ENCODE measurements at places on chromosomes 1 and 21.

GRCh38 chr1:9909234-9910046, 629 bp downstream of the CTNNBIP1 start:
- peak; percentile 36 for DNase-seq

DNA sequence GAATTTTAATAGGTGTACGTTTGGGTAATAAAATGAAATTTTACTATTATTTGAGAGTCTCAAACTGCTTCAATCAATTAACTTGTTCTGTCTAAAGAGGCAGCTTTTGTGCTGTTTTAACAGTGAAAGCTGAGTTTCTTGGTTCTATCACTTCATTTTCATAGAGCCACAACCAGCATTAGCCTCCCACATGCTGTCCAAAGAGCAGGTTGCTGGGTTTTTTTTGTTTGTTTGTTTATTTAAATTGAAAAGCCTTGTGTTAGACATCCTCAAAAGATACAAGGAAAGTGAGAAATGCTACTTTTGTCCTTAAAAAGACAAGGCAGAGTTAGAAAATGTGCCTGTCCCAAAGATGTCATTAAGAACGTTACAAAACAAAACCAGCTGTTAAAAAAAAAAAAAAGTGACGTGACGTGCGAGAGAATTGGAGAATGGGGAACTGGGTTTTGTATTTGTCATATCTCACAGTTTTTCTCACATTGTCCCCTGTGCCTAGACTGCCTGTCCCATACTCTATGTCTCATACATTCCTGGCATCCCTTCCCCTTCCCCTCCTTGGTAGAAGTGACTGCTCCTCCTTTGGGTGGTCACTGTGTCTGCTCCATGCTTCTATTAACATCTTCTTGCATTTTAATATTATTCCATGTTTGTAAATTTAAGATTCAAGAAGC, 63.1 kb upstream of the CD34 start:
- DNase-seq: no peak

DNA sequence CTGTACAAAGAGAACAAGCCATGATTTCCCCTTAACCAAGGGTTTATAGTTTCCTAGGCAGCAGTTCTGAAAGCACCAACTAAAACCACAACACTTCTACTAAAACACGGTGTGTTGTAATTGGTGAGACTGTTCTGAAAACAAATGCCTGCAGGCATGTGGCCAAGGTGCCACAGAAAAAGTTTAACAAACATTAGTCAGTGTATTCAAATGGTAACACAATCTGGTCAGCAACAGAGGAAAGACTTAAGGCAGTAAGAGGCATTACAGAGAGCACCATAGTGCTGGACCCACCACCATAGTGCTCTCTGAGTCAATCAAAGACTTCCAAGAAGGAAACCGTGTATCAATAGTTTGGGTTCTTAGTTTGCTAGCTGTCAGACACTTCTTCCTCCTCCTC, 16.7 kb downstream of the SNIP1 start:
- no peak for DNase-seq

GRCh38 chr1:246647513-246647912, 76.7 kb upstream of the SCCPDH start:
- DNase-seq: no peak

DNA sequence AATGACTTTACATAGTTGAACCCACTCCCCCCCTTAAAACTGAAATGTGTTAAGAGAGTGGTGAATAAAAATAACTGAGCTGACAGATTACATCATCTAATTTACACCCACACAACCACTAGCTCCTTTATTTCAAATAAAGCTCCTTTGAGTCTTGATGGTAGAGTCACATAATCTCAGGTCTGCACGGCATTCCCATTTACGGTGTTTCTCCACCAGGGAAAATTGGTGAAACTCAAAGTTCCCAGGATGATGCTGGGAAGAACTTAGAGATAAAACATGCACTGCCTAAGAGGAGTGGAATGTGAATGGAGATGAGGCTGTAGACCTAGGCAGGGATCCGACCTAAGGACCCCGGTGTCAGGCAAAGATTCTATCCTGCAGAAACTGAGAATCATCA, 727.8 kb upstream of the ADAMTS5 start:
- DNase-seq: no peak

DNA sequence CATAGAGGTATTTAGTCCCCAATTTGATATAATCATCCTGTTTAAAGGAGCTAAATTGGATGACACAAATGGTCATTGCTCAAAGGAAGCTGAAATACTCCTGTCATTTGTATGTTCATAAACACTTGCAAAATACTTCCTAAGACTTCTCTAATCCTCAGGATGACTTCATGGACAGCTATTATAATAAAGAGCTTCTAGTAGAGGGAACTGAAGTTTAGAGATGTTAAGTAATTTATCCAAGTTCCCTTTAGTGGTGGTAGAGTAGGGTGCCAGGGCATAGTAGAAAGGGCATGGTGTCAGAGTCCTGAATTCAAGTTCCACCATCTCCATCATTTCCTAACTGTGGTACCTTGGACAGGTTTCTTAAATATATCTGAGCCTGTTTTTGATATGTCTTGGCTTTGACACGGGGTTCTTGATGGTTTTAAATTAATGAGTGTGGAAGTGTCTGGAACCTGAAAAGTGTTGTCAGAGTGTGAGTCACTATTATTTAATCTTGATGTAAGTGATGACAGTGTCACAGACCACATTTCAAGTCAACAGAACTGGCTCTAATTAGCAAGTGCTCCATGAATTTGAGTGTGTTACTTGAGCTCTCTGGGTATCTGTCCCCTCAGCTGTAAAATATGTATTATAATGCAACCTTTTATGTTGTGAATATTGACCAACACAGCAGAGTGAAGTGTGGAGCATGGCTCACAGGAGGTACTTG, 12.1 kb upstream of the GBP6 start:
- DNase-seq: no peak

GRCh38 chr1:230365723-230366307, 60.3 kb downstream of the PGBD5 start:
- no peak for DNase-seq

GRCh38 chr21:33237486-33237885, 7.7 kb downstream of the IFNAR2 start:
- DNase-seq: no peak

DNA sequence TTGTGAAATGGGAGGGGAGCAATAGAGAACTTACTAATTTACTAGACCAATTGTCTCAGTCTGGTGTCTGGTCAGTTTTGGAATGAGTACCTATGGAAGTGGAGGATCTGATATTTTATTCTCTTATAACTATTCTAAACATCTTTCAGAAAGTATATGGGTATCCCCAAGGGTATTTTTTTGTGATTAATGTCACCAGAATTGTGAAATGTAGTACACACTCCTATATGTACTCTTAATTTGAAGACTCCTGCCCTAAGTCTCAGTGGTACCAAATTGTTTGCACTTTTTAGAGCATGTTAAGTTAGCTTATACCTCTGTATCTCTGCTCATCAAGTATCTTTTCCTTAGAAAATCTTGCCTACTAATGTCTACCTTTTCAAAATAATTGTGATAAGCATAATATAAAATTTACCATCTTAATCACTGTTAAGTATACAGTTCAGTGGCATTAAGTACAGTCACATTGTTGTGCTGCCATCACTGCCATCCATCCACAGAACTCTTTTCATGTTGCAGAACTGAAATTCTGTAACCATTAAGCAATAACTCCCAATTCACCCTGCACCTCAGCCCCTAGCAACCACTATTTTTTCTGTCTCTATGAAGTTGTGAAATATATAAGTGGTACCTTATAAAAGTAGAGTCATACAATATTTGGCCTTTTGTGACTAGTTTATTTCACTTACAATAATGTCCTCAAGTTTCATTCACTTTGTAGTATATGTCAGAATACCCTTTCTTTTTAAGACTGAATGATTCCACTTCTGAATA, 40.5 kb downstream of the SLC30A7 start:
- no peak for DNase-seq

DNA sequence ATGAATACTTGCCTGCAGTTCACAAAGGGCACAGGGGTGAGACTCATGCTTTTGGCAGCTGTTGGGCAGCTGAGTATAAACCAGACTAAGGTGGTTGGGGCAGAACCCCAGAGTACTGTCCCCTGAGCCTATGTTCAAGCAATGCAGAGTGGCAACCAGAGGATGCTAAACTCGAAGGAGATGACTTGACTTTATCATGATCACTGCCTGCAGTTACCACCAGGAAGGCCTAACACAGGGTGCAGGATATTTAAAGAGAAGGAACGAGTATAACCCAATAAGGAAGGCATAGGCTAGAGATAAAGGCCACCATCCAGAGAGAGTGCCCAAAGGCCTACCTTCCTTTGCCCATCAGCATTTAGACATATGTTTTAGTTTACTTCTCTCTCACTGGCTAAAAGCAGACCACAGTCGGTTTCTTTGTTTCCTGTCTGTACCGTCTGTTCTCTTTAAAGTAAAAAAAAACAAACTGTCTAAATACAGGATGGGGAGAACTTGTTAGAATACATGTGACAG, 83.3 kb downstream of the MPZL1 start:
- DNase-seq: peak; percentile 61

- no peak for DNase-seq
These were observed 271.4 kb downstream of the TBX15 start for GRCh38 chr1:118716775-118717174.

- no peak for DNase-seq
These were observed 75.7 kb downstream of the UCHL5 start for GRCh38 chr1:192983349-192983980.

- peak; percentile 17 for DNase-seq
These were observed 627 bp downstream of the ADARB1 start for GRCh38 chr21:45074818-45075595.

DNA sequence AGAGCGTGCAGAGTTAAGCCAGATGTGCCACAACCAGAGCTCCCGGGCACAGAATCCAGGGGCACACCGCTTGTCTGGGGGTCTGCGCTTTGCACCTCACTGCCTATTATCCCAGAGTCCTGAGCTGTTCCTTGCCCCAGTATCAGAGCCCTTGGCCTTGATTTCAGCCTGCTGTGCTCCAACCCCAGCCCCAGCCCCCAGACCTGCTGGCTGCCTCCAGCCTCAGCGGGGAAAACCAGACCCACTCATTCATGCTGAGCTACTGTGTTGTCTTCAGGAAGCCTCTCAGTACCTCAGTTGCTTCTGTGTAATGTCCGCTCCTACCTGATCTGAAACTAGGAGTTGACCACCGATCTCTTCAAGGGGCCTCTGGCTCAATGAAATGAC, 1.1 kb downstream of the IKBKE start:
- DNase-seq: no peak

DNA sequence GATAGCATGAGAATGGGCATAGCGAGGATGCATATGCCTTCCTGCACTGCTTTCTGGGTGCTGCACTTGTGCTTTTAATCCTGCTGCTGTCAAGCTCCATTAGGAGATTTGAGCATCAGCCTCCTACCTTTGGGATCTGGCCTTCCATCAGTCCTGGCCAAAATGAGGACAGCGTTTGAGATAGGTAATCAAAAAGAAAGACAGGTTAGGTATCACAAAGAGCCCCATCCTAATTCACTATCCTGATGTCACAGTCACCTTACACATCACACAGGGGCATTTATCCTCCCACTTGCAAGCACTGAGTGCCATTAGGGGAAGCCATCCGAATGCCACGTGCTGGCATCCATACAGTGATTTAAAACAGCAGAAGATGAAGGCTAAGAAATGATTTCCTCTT, 13.2 kb upstream of the FAM163A start:
- no peak for DNase-seq

DNA sequence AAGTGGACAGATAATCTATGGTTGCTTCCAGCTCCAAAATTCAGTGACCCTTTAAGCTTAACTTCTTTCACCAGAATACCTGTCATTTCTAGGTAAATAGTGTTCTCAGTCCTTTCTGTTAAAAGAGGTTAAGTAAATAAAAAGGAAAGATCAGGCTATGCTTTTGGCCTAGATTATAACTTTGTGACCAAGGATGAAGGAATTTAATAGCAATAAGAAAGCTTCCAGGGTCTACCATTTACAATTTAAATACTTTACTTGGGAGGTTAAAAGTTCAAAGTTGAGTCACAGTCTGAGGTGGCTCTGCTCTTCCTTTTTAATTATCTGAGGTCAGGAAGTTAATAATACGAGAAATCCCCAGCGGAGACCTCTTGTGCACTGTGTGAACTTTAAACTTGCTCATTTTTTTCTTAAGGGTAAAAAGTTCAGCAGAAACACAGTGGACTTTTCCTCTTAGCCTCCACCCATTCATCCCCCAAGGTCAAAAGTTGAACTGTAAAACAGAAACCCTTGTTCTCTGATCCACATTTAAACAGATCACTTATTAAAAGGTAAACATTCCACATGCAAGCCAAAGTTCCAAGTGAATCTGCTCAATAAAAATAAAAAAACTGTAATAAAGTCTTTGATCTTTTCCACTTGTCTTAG, 187.1 kb downstream of the NRIP1 start:
- no peak for DNase-seq

DNA sequence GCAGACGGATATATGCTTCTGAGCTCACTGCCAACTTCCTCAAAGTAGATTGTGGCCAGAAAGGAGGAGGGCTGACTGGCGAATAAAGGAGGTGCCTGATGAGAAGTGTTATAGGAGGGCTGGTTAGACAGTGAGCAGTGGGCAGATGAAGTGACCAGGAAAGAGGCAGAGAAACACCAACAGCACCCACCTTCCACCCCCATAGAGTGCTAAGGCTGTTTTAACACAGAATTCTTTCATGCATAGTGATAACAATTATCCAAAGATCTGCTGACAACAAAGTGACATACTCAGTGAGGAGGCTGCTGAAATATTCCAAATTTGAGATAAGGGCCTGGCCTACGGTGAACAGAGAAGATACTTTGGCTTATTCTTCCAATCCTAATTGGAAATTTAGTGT, 21.2 kb upstream of the MTR start:
- no peak for DNase-seq

DNA sequence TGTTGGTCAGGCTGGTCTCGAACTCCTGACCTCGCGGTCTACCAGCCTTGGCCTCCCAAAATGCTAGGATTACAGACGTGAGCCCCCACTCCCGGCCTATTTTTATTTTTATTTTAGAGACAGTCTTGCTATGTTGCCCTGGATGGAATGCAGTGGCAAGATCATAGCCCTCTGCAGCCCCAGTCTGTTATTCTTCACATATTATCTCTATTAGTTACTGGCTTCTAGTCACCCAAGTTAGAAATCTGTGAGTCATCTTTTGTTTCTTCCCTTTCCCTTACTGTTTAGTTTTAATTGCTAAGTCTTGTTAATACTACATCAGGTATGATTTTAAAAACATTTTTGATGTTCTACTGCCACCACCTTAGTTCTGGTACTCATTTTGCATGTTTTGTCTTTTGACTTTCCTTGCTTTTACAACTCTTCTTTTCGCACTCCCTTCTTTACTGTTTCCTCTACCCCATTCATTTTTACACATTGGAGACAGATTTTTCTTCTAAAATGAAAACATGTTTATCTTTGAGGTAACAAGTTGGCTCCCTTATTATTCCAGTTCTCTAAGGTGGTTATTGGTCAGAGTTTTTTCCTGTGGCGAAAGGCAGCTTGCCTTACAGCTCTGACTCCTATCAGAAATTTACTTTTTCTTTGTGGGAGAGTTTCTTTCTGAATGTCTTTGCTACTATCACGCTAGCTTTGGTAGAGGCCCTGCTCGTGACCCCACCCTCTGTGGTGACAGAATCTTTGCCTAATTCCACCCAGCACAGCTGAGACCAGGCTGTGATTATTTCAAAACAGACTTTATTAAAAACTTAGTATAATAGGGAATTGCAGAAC, 19.5 kb downstream of the ZMYM4 start:
- DNase-seq: no peak

Data from KG1 (cell line).